ENCODE measurements at places on chromosomes 12 and 14. TPM values are rescaled to one million over a fixed set of nuclear protein-coding genes. Genes with fewer than 3 reads are reported as not detected.

DNA sequence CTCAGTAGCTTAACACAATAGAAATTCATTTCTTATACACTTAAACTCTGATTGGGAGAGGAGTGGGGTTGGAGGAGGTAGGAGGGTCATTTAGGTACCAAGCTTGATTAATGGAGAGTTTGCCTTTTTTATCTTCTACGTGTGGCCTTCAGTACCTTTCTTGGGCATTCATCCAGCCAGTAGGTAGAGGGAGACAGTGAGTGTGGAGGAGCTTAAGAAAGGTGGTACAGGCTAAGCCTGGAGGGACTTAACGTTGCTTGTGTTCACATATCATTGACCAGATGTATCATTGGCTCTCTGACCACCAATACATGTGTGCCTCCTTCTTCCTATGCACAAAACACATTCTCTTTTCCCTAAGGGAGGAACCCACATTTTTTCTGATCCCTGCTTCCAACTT, 232.9 kb upstream of the CRY1 start:
- no peak for DNase-seq

Gene PPFIA2
- total RNA-seq: 0.82 TPM

DNA sequence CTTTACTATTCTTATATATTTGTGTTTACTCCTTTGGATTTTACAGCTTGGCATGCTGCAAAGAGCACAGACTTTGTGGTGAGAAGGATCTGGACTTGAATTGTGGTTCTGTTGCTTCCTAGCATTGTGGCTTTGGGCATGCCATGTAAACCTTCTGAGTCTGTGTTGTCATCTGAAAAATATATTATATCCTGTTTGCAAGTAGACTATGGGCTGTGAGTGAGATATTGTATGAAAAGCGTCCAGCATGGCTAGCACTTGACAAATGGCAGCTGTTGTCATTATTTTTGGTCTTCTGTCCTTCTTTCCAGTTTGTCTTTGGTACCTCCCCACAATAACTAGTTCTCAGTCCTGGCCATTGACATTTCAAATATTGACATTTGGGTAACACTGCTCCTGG, 61.8 kb upstream of the DACT1 start:
- no peak for DNase-seq

DNA sequence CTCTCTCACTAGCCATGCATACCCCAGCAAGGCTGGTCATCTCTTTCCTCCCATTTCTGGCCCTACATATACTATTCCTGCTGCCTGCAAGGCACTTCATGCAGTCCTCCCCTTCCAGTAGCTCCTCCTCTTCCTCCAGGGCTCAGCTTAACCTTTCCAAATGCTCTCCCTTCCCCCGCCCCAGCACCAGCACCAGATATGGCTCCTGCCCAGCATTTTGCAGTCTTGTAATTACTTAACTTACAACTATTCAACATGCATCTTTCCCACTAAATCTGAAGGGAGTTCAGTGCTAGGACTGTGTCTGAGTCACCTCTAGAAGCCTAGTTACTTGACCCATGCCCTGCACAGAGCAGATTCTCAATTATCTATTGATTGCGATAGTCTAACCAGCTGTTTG, 1.8 kb upstream of the FBXO21 start:
- DNase-seq: no peak

DNA sequence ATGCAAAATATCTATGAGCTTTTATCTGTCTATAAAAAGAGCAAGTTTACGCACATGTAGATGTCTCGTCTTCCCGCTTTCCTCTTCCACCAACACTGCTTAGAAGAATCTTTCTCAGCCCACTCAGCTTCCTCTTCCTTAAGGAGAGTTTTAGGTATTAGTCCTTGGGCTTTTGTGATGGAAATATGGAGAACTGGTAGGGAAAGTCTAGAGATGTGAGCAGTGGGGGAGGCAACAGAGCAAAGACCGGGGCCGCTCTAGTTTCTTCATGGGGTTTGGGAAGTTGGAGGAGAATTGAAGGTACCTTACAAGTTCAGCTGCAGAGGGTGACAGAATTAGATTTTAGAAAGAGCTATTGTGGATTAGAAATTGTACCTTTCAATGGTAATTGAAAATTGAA, 56.3 kb upstream of the CPNE8 start:
- DNase-seq: no peak

DNA sequence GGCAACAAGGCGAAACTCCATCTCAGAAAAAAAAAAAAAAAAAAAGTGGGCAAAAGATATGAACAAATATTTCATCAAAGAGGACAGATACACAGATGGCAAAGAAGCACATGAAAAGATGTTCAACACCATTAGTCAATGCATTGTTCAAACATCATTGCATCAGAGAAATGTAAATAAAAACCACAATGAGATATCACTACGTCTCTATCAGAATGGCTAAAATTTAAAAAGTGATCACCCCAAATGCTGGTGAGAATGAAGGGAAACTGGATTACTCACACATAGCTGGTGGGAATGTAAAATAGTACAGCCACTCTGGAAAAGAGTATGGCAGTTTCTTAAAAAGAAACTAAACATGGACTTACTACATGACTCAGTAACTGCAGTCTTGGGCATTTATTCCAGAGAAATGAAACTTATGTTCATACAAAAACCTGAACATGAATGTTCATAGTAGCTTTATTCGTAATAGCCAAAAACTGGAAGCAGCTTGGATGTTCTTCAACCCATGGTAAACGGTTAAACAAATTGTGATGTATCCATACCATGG, 3.6 kb downstream of the L2HGDH start:
- no peak for DNase-seq

GRCh38 chr12:57272337-57273151, 21.6 kb upstream of the STAC3 start:
- DNase-seq: peak; percentile 35

GRCh38 chr12:85814071-85814470, 22.1 kb downstream of the RASSF9 start:
- no peak for DNase-seq

GRCh38 chr14:92465353-92466055, 48.1 kb upstream of the RIN3 start:
- DNase-seq: no peak

GRCh38 chr14:54931598-54932340, 29.1 kb upstream of the GCH1 start:
- DNase-seq: no peak

Gene KRT71
- total RNA-seq: not detected

Gene TRIM9
- total RNA-seq: 0.27 TPM

Gene PTHLH
- total RNA-seq: 3.7 TPM

Gene HOXC5
- total RNA-seq: not detected

Gene PLEKHD1
- 0.14 TPM for total RNA-seq

Gene TPH2
- not detected for total RNA-seq

Gene CLEC1A
- total RNA-seq: 2.4 TPM

Gene IFI27
- 130 TPM for total RNA-seq

- DNase-seq: no peak
Observed at GRCh38 chr12:64781280-64782190, 22.3 kb upstream of the GNS start.

GRCh38 chr12:51421266-51421884, 3.3 kb upstream of the SLC4A8 start:
- no peak for DNase-seq

DNA sequence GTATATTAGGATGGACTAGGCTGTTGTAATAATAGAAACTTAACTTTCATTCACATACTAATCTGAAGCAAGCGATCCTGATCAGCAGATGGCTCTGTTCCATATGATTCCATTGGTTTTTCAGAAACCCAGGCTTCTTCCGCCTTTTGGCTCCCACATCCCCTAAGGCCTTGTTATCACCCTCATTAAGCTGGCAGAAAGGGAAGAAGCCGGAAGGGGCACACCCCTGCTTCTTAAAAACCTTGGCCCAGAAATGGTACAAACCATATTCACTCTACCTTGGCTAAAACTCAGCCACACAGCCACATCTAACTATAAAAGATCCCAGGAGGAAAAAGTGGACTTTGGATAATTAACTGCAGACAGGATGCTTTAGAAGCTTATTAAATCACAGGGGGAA, 329.2 kb downstream of the PCNX1 start:
- DNase-seq: no peak

Gene RTL1
- not detected for total RNA-seq

DNA sequence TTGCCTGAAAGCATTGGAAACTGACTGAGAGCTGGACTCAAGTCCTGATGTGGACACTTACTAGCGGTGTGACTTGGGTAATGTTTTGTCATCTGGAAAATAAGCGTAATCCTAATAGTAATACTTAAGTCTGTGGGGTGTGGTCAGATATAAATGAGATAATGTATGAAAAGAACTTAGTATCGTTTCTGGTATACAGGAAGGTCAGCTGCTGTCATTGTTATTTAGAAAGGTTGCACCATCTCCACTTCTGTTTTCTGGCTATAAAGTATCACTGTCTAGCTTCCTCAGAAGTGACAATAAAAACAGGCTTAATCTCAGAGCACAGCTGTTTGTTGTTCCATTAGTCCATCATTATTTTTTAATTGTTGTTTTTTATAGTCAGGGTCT, 34.1 kb upstream of the TUBA1C start:
- no peak for DNase-seq

- DNase-seq: no peak
Observed at GRCh38 chr12:51676875-51677274, 85.8 kb downstream of the SCN8A start.

- DNase-seq: no peak
Observed at GRCh38 chr14:22536853-22537338, 52.1 kb downstream of the DAD1 start.

DNA sequence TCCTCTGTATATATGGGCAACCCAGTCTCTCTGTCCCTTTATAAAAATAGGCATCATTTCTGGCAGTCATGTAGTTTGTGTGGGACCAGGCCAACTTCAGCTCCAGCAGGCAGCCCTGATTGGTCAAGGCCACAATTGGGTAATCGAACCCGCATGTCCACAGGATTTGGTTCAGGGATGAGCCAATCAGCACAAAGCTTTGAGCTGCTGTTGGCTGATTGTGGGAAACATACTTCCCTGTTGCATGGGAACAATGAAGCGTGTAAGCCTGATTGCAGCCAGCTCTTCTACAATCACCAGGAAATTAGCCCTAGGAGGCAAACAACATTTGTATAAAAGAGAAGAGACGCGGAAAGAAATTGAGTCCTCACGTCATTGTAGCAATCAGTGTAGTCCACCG, 328.6 kb downstream of the PCNX1 start:
- peak; percentile 42 for DNase-seq

Gene TSPAN19
- 0.33 TPM for total RNA-seq

DNA sequence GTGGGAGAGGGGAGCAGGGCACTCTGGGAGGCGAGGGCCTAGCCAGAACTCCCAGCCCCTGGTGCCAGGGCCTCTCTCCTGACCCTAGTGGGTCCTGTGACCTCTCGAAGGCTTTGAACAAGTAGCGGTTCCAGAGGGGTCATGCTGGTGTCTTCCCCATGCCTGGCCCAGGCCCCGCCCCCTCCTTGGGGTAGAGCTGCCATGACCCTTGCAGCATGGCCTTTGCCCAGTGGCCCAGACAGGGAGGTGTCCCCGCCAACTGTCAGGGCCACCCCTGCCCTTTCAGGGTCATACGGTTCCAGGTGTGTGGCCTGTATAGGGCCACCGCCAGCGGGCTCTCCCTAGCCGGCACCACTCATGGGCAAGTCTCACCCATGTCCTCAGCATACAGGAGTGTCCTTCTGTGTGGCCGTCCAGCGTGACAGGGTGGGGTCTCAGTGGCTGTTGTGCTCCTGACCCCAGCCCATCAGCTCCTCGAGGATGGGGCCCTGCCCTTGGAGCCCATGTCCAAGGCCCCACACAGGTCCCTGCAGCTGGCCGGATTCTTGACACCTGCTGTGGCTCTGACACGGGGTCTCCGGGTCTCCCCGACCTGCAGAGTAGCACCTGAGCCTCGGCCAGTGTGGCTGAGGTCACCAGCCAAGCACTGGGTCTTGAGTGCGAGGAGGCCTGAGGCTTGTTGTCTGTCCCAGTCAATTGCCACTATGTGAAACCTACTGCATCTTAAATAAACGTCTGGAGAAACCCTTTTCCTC, 34.6 kb downstream of the PACS2 start:
- DNase-seq: no peak

GRCh38 chr12:106910202-106910601, 45.5 kb upstream of the TMEM263 start:
- DNase-seq: no peak

Gene LRTM2
- total RNA-seq: not detected

DNA sequence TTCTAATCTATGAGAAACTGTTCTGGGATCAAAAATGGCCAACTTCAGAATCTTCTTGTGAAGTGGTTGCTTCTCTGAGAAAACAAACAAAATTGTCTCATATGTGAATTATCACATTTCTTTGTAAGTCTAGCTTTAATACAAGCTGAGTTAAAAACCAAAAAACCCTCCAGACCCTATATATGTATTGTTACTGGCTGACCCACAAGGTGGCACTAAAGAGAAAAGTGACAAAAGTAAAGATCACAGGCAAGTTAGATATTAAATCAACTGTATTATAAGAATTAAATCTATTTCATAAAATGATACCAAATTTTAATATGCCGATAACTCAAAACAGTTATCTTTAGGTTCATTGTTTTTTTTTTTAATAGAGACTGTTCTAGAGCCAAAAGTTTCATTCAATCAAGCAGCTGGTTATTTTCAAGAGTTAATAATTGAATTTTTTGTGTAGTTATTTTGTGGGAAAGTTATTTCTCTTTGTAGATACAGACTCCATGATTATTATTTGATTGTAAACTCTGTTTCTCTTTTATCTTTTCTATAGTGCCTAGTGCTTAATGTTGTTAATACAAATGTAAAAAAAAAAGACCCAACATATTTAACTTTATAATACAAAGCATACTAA, 7.5 kb upstream of the TRHDE start:
- no peak for DNase-seq

GRCh38 chr14:91078095-91078737, 17.8 kb upstream of the RPS6KA5 start:
- DNase-seq: no peak

- no peak for DNase-seq
Observed at GRCh38 chr12:121036810-121037326, 2.2 kb downstream of the OASL start.

GRCh38 chr14:80762641-80763228, 178.8 kb downstream of the CEP128 start:
- no peak for DNase-seq

DNA sequence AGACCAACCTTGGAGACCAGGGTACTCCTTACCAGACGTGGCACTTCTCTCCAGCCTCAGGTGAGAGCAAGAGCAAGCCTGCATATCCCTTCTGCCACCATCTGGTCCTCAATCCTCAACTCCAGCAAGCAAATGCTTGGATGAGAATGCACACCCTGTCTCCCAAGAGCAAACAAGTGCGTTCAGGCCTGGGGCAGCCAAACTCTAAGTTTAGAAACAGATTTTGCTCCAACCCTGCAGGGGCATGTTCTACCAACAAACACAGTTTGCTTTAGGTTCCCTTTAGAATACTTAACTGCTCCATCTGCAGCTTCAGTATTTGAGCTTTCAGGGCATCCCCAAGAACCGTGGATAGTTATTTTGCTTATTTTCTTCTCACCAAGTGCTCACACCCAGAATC, 55.9 kb upstream of the FICD start:
- no peak for DNase-seq

DNA sequence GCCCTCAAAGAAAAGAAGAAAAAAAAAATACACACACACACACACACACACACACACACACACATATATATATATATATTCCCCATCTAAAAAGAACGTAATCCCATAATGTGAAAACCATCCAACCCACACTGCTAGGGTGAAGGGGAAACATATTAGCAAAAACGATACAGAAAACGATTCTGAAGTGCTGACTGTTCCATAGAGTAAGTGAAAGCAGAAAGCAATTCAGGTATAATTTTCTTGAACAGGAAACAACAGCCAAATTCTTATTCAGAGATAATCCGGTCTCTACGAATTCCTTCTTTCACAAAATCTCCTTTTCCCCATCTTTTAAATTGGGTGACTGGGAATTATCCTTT, 393.5 kb downstream of the NOVA1 start:
- no peak for DNase-seq

Measured in left ventricle myocardium inferior (tissue), 1 donor.